ENCODE measurements at places on chromosomes 12 and 14. TPM values are rescaled to one million over a fixed set of nuclear protein-coding genes. Genes with fewer than 3 reads are reported as not detected.

GRCh38 chr12:9244894-9245293 lies 36.7 kb upstream of the PZP start:
- peak; percentile 36 for DNase-seq

- no peak for DNase-seq
Measured at GRCh38 chr12:47718531-47718930, 6.8 kb downstream of the ENDOU start.

GRCh38 chr14:100731846-100732765 lies 5.4 kb downstream of the DLK1 start:
- no peak for DNase-seq

GRCh38 chr14:89787525-89787924 lies 167.0 kb downstream of the EFCAB11 start:
- DNase-seq: peak; percentile 23

The EID3 gene
- 0.66 TPM for total RNA-seq

The ART4 gene
- total RNA-seq: not detected

DNA sequence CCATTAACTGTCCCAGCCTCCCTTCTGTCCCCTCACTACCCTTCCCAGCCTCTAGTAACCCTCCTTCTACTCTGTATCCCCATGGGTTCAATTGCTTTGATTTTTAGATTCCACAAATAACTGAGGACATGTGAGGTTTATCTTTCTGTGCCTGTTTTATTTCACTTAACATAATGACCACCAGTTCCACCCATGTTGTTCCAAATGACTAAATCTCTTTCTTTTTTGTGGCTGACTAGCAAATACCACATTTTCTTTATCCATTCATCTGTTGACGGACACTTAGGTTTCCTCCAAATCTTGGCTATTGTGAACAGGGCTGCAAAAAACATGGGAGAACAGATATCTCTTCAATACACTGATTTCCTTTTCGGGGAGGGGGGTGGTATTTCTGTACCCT lies 65.7 kb downstream of the PRKD1 start:
- DNase-seq: no peak

- DNase-seq: no peak
Measured at GRCh38 chr14:53346988-53347387, 193.9 kb upstream of the DDHD1 start.

- peak; percentile 11 for DNase-seq
Measured at GRCh38 chr12:86193931-86194330, 62.3 kb downstream of the MGAT4C start.

- DNase-seq: no peak
Measured at GRCh38 chr14:89586258-89587135, 169.5 kb upstream of the FOXN3 start.

DNA sequence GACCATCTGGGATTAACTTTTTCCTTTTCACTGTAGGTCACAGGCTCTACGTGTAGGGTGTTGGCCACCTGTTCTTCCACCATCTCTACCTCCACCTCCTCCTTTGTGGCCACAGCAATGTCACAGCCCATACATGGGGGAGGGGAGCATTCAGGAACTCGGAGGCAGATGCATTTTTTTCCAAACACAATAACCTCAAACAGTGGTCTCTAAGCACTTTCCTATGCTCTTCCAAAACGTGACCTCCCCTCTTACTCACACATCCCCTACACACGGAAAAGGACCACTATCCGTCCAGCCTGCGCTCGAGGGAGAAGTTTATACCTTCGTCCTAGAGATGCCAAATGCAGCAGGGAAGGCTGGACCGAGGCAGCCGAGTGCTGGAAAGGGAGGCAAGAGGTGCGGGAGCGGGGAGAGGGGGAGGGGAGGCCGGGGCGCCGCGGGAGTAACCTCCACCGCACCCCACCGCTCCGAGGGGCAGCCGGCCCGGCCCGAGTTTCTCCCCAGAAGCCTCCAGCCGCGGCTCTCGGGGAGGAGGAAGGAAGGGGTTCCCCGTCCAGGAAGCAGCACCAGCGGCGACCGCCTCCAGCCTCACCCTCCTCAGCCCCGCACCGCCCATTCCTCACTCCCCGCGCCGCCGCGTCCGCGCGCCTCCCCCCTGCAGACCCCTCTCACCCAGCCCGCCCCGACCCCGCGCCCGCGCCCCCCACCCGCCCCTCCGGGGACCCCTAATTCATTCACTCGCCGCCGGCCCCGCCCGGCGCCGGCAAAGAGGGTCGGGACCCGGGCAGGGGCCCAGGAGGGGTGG lies 594 bp downstream of the KRAS start:
- no peak for DNase-seq

The ESR2 gene
- total RNA-seq: 0.10 TPM

GRCh38 chr12:53495903-53496751 lies 3.1 kb downstream of the MAP3K12 start:
- peak; percentile 69 for DNase-seq

DNA sequence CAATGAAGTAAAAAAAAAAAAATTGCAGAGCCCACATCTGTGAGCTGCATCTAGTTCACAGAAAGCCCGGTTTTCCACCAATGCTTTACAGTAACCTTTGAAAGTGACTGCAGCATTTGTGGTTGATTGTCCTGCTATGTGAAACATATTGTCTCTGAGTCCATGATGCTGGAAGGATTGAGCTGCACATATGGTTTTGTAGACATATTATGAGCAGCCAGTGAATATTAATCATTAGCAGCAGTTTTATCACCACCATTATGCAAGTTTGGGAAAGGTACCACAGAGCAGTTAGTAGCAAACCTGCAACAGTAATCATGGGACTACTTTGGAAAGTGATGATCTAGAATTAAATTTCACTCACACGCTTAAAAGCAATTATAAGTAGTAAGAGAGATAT lies 151.5 kb upstream of the PRICKLE1 start:
- no peak for DNase-seq

- DNase-seq: no peak
Measured at GRCh38 chr12:21529456-21529855, 3.4 kb downstream of the SPX start.

- no peak for DNase-seq
Measured at GRCh38 chr12:79161249-79161934, 296.8 kb downstream of the SYT1 start.

Measured in H4 (cell line).